HCT116 (cell line): ENCODE measurements at places on chromosomes 12 and 14.

DNA sequence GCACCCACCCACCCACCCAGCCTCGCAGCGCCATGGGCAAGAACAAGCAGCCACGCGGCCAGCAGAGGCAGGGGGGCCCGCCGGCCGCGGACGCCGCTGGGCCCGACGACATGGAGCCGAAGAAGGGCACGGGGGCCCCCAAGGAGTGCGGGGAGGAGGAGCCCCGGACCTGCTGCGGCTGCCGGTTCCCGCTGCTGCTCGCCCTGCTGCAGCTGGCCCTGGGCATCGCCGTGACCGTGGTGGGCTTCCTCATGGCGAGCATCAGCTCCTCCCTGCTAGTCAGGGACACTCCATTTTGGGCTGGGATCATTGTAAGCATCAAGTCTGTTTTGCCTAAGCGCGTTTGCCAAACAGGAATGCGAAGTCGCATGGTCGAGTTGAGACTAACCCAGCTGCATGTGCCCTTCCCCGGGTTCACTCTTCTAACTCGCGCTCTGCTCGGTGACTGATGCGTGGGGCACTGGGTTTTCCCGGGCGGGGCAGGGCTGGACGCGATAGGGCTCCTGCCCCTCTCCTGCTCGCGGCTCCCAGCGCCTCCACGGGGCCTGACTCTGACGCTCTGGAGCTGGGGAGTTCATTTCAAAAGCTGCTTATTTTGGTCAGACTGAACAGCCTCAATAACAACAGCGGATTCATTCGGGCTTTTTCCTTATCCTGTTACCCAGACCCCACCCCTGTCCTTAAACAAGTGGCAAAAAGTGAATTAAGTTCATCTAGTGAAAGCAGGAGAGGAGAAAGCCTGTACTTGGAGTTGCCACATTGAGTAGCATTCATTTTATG, 458 bp downstream of the SSPN start:
- no peaks in the 10 kb centered on the region for H3K4me1 ChIP-seq
- DNase-seq, result no peak
- H3K27ac ChIP-seq, result no peak overlapping the region

DNA sequence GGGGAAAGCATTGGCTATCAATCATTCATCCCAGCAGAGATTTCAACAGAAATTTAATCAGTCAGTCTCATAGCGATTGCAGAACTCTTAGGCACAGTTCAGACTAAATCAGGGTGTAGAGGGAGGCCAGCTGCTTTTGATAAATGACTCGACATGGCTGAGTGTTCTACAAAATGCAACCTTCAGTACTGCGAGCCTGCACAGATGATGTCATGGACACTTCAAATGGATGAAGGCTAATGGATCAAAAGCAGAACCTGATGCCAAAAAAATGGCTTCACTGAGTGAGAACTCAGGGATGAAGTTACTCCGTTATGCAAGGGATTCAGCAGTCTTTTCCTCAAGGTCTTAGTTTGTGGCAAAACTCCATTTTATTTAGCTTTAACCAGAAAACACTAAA, 167.3 kb downstream of the DACT1 start:
- H3K27me3 ChIP-seq, result no peaks in the 10 kb centered on the region
- no peak for DNase-seq
- H3K4me1 ChIP-seq, result no peaks in the 10 kb centered on the region
- H3K36me3 ChIP-seq, result no peaks in the 10 kb centered on the region

GRCh38 chr14:88962356-88962755, 137.9 kb downstream of the TTC8 start:
- DNase-seq, result no peak
- no peaks in the 10 kb centered on the region for H3K36me3 ChIP-seq
- no peak overlapping the region for H3K4me3 ChIP-seq
- H3K27me3 ChIP-seq, result no peaks in the 10 kb centered on the region
- no peaks in the 10 kb centered on the region for H3K4me1 ChIP-seq

- H3K4me3 ChIP-seq, result no peak overlapping the region
- no peak overlapping the region for H3K27ac ChIP-seq
Measured at GRCh38 chr14:103343164-103343879, 9.3 kb downstream of the EIF5 start.

- no peaks in the 10 kb centered on the region; the same call in 1 of the 2 replicates for H3K4me1 ChIP-seq
- H3K27me3 ChIP-seq, result no peaks in the 10 kb centered on the region
- H3K4me3 ChIP-seq, result no peak overlapping the region
- H3K36me3 ChIP-seq, result no peaks in the 10 kb centered on the region
- H3K27ac ChIP-seq, result no peak overlapping the region
Measured at GRCh38 chr14:91649930-91650329, 82.0 kb downstream of the CATSPERB start.
